ENCODE measurements at places on chromosomes 6 and 20.

GRCh38 chr6:79571030-79571367 lies 33.8 kb upstream of the LCA5 start:
- no peak for DNase-seq

GRCh38 chr20:57237585-57237953 lies 28.9 kb downstream of the BMP7 start:
- no peak for DNase-seq

DNA sequence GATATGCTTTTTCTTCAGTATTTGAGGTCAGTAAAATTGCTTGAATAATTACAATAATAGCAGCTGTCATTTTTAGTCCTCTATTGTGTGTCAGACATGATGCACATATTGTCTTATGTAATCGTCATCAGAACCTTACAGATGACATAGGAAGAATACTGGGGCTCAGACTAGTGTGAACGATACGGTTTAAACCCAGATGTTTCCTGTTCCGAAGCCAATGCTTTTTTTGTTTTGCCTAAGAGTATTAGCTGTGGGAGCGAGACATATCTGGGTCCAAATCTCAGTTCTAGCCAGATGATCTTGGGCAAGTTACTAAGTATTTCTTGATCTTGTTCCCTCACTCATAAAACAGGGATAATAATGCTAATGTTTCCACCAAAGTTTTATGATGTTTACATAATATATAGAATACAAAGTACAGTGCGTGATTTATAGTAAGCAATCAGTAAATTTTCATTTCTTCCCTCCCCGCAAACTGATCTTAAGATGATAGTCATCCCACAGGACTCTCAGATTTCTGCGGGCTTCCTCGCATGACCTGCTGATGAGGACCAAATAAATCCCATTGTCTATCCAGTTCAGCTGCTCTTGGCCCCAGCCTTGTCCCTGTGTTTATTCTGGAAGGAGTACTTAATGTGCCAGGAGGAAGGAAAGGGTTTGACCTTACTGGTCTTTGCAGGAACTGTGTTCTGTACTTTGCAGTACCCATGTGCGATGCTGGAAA lies 98.2 kb downstream of the CAP2 start:
- DNase-seq, result no peak

GRCh38 chr6:6820641-6821238 lies 232.2 kb downstream of the LY86 start:
- no peak for DNase-seq

DNA sequence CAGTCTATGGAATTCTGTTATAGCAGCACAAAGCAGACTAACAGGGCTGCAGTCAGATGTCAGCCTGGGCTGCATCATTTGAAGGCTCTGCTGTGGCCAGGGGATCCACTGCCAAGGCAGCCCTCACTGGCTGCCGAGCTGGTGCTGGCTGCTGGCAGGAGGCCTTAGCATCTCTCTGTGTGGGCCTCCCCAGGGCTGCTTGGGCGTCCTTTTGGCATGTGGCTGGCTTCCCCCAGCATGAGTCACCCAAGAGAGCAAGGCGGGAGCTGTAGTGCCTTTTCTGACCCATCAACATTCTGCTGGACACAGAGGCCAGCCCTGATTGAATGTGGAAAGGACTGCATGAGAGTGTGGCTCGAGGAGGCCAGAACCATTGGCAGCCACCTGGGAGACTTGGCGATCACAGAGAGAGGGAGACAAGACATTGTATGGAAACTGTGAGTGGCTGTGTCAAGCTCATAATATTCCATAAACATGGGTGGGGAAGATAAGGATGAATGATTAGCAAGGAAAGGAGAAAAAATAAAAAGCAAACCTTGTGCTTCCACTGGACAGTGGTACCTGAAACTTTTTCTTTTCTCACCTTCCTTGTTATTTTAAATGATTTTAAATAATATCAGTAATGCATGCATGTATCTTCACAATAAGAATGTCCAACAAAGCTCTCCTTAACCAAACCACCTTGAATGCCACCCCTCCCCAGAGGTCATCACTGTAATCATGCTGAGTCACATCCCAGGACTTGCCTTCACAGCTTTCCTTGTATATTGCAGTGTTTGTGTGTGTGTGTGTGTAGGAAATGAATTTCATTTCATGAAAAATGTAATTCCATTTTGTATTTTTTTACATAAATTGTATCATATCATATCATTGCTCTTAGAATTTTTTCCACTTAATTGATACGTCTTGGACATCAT lies 55.0 kb upstream of the VSX1 start:
- DNase-seq, result no peak

GRCh38 chr20:43300901-43301300 lies 111.2 kb upstream of the PTPRT start:
- DNase-seq, result no peak

- no peak for DNase-seq
Observed at GRCh38 chr6:49423817-49424216, 39.2 kb downstream of the MMUT start.

- no peak for DNase-seq
Observed at GRCh38 chr6:17580518-17581048, 19.5 kb upstream of the FAM8A1 start.

DNA sequence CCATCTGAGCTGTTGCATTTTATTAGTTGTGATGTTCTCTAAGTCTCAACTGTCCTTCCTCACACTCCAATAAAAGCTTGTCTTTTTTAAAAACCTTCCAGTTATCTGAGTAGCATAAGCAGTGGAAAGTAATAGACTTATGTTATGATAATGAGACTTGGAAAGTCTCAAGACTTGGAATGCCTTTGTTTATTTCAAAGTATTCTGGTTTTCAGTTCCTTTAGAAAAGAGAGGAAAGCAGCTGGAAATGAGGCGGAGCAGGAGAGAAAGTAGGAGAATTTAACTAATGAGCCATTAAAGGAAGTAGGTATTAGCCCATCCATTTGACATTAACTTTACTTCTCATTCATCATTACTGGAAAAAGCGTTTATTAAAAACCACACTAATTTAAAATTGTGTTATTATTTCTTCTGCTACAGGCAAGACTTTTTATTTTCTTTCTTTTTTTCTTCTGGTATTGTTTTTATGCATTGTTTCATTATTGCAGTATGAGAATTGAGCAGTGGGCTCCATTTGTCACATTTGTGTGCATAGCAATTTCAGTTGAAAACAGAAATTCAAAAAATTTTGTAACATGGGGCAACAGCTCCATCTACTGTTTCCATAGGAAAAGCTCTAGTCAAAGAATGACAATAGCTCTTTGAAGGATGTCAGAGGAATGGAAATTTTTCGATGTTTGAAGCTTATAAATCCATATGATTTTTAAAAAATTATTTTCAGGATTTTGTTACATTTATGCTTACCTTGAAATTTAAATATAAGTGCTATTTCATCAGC lies 194.8 kb downstream of the COL9A1 start:
- DNase-seq, result no peak

All from activated naive CD4-positive, alpha-beta T cell (primary cell).